Neural crest cell (in vitro differentiated cells): ENCODE measurements at places on chromosomes 2 and 18.

DNA sequence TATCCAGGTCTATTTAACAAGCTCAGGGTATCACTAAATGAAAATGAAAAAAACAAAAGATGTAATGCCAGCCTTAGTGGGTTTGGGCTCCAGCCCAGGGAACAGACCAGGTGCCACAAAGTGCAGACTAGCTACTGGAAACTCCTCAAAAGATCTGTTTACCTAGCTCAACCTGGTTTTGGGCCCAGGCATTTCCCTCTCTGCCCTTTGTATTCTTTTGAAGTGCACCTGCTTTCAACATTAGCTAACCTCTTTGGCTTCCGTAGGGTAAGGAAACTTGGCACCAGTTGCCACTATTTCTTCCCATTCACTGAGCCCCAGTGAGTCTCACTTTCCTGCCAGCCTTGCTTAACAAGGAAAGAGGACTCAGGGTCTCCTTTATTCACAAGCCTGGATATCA is 123.6 kb upstream of the CDCA7 start:
- DNase-seq, result no peak

- DNase-seq, result no peak
These were observed 84.7 kb upstream of the OTOS start for GRCh38 chr2:240225131-240225530.

GRCh38 chr2:195848119-195848899 is 191.3 kb downstream of the SLC39A10 start:
- DNase-seq, result no peak

DNA sequence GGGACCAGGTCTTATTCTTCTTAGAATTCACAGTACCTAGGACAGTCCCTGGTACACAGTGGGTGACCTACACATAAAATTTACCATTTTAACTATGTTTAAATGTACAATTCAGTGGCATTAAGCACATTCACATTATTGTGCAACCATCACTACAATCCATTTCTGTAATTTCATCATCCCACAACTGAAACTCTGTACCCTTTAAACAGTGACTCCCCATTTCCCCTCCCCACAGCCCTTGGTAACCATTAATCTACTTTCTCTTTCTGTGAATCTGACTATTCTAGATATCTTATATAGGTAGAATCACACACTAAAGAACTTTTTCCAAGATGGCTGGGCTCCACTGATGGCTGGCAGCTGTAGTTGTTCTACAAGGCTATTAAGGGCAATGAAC is 41.6 kb downstream of the GFPT1 start:
- no peak for DNase-seq

GRCh38 chr2:47221946-47222345 is 66.8 kb upstream of the STPG4 start:
- DNase-seq, result no peak

DNA sequence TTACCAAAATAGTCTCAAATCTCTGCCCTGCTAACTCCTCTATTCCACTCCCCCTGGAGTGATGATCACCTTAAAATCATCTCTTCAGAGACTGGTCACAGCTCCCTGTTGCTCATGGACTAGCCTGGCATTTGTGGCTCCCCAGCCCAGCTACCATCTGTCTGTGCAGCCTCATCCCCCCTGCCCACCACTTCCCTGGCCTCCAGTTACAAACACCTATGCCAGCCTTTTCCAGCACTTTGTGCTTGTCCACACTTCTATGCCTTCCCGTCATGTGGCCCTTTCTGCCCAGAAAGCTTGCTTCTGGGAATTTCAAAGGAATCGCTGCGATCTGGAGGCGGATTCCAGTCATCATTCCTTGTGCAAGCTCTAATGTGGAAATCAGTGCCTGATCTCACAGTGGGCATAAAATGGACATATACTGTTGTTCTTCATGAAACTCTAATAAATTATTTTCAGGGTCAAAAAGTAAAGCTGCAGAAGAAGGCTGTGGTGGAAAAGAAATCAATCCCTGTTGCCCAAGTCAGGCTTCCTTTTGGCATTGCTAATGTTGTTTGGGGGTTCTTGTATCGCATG is 19.4 kb downstream of the PLB1 start:
- no peak for DNase-seq

DNA sequence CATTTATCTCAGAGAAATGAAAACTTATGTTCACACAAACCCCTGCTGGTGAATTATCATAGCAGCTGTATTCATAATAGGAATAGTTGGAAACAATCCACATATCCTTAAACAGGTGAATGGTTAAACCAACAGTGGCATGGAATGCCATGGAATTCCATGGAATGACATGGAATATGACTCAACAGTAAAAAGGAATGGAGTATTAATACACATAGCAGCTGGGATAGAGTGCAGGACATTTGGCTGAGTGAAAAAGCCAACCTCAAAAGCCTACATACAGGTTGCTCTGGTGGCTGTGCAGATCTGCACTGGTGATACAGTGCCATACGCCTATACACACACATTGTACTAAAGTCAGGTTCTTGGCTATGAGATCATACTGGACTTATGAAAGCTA is 69.5 kb downstream of the FAM168B start:
- no peak for DNase-seq

- DNase-seq, result no peak
These were observed 166.0 kb downstream of the ARL4C start for GRCh38 chr2:234330902-234331301.

- DNase-seq, result no peak
These were observed 67.8 kb downstream of the TTC32 start for GRCh38 chr2:19833978-19834377.

GRCh38 chr2:196725882-196726281 is 73.6 kb downstream of the GTF3C3 start:
- DNase-seq, result no peak

DNA sequence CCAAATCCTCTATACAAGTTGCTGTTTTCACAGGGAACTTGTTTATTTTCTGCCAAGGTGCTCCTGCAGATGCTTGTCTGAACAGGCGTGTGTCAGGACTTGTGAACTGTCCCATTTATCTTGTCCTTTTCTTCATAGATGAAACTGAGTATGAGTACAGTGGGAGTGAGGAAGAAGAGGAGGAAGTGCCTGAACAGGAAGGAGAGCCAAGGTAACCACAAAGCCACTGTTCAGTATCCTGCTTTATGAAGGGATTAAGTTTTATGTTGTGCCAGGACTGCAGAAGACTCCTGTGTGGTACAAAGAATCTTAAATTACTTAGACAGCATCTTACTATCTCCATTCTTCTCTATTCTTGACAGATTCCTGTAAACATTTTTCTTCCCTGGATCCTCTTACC is 145.0 kb downstream of the MAP4K4 start:
- DNase-seq, result no peak

GRCh38 chr2:37652199-37652640 is 19.2 kb downstream of the CDC42EP3 start:
- DNase-seq, result no peak

- no peak for DNase-seq
These were observed 7.2 kb upstream of the ANKRD29 start for GRCh38 chr18:23669804-23670405.
